ENCODE measurements at places on chromosomes 13 and 19.

- no peak for DNase-seq
These were observed 178.6 kb downstream of the SHISA2 start for GRCh38 chr13:25873242-25873612.

DNA sequence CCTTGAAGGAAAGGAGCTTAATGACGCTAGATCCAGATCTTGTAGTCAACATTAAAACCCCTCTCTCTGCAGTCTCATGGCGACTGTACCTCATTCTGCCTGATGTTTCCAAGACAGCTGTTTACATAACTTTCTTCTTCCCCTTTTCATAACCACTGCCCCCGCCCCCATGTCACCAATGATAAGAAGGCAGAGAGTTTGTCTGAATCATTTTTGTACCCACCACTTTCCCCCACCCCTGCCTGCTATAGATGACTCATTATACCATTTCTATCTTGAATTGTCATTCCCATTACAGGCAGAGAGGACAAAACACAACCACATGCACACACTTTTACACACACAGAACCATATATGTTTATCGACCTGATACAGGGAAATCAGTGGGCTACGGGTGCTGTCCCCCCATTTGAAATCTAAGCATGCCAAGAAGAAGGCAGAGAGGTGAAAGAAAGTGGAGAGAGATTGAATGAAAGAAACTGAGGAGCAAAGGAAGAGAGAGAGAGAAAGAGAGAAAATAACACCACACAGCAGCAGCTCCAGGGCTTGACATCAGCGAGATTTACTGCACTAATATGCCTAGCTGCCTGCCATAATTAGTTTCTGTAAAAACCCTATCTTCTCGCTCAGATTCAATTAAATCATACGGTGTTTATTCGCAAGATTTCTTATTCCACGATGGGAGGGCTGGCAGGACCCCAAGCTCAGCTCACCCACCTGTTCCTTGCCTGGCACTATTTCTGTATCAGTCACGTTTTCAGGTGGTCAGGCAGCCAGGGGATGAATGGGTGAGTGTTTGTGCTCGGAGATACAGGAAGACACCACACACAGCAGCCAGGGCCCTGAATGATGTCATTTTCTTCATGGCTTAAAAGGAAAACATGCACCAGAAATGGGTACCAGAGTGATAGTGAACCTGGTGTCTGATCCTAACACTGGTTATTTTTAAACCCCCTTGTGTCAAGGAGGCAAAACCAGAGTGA is 114.3 kb upstream of the SERP2 start:
- DNase-seq = peak; percentile 62

GRCh38 chr13:96104516-96104915 is 14.6 kb downstream of the HS6ST3 start:
- DNase-seq = no peak

DNA sequence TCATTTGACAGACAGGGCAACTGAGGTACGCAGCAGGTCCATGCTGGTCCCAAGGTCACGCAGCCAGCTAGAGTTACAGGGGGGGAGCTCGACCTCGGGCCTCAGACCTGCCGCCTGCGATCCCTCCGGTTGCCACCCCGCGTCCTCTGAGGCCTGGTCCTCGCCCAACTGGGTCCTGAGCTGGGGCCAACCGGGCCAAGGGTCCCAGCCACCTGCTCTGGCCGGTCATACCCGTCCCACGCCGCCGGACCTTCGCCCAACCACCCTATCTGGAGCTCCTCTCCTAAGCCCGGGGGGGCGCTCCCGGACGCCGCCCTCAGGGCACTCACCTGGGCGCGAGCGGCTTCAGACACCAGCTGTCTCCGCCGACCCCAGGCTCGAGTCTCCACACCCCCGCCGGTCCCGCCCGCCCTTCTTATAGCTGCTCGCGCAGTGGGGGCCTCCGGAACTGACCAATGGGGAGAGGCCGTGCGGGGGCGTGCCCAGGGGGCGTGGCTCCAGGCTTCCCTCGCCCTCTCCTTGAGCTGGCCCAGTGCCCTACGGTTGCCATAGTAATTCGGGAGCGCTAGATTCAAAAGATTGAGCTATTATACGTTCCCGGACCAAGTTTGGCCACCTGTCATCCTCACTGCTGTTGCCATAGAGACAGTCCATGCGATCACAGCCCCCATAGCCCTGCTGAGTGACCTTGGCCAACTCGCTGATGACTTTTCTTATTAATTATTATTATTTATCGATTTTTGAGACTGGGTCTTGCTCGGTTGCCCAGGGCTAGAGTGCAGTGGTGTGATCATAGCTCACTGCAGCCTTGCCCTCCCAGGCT is at the start of gene PLIN5:
Gene PLIN5, minus strand, starts transcription at position 389 of the 823 bp plus-strand sequence. CDS start 1,150 bp downstream, outside the sequence.
- peak; percentile 65 for DNase-seq

DNA sequence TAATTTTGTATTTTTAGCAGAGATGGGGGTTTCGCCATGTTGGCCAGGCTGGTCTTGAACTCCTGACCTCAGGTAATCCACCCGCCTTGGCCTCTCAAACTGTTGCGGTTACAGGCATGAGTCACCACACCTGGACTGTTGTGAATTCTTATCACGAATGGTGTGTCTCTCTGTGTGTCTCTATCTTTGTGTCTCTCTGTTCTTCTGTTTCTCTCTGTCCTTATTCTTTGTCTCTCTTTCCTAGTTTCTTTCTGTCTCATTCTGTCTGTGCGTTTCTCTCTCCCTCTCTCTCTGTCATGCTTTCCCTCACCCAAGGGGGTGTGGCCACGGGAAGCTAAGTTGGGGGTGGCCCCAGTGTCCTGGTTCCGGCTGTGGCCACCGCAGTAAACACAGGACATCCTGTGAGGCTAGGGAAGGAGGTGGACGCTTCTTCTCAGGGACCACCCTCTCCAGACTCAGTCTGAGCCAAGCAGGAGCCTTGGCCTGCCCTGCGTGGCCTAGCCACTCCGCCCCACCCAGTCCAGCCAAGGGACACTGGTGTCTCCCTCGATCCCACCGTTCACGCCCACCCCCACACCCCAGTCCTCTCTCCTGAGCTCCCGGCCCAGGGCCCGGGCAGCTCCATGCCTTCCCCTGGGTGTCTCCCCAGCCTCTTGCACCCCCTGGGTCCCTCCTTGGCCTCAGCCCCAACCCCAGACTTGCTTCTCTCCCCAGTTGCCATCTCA is 3.9 kb upstream of the PRX start:
- DNase-seq = peak; percentile 71

DNA sequence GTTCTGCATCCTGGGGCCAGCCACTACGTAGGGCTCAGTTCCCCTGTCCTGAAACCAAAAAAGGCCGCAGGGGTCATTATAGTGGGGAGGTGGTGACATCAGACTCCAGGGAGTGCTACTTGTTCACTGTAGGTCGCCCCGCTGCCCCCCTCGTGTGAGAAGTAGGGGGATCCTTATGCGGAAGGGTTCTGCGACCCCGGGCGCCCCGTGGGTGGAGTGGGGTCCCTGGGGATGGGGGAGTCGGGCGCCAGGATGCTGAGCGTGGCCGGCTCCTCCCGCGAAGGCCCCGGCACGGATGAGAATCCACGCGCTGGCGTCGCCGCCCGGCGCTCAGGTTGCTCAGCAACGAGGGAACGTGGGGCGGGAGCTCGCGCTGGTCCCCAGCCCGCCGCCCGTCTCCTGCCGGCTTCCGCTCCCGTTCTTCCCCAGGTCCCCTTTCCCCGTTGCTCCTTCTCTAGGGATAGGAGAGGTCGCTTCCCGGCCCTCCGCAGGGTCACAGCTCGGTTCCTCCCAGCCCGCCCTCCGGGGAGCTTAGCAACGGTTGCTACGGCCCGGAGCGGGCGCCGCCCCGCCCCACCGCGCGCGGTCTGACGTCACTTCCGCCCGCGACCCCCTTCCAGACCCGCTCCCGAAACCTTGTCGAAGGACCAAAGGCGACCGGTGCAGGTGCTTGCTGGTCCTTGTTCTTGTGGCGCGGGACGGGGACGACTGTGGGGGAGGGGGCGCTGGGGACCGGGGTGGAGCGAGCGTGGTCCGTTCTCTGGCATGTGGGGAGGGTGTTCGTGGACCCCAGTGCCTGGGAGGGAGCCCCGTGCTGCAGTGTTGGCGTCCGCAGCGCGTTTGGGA is at the start of gene NAT14:
Gene NAT14, plus strand, starts transcription at position 596 of the 846 bp plus-strand sequence. CDS start 521 bp downstream, outside the sequence.
- DNase-seq = peak; percentile 74

- DNase-seq = peak; percentile 98
These were observed 47.7 kb upstream of the USPL1 start for GRCh38 chr13:30569901-30570576.

DNA sequence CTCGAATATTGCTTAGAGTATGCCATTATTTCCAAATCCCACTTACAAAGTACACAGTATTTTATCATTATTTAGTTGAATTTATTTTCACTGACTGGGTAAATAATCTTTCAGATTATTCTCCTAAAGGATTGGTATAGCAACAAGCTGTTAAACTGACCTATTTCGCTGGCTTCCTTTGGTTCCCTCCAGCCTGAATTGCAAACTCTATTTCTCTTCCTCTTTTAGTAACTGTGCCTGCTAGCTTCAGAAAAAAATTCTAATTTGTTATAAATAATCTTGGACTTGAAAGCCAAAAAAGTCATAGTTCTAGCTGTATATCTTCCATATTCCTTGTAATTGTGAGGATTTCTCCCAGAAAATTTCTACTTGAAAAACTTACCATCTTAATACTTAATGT is 15.0 kb upstream of the CCNA1 start:
- no peak for DNase-seq

DNA sequence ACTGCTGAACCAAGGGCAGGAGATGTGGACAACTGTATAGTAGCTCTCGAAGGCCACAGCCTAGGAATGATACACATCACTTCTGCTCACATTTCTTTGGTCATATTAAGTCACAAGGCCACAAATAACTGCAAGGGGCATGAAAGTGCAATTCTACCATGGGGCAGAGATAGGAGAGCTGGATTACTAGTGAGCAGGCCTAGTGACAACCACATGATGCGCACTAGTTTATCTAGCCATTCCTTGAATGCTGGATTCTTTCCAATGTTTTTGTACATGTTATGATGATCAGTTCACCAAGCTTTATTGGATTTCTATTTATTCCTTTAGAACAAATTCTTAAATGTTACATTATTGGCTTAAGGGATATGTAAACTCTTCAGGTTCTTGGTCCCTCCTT is 100.7 kb downstream of the MIPEP start:
- no peak for DNase-seq

DNA sequence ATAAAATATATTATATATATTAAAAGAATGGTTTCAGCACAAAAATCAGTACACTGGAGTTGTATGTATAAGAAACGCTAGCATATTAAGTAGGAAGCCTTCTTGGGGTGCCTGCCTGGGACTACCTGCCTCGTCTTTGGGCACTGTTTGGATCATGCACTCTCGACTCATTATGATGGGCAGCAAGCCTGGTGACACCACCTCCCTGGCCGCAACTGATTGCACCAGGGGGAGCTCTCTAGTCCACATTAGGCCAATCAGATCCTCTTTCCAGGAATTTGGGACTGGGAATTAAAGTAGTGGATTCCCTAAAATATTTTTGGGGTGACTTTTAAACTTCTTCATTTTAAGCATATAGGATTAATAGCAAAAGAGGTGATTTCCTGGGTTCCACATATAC is 56.0 kb upstream of the RGCC start:
- DNase-seq = peak; percentile 11

DNA sequence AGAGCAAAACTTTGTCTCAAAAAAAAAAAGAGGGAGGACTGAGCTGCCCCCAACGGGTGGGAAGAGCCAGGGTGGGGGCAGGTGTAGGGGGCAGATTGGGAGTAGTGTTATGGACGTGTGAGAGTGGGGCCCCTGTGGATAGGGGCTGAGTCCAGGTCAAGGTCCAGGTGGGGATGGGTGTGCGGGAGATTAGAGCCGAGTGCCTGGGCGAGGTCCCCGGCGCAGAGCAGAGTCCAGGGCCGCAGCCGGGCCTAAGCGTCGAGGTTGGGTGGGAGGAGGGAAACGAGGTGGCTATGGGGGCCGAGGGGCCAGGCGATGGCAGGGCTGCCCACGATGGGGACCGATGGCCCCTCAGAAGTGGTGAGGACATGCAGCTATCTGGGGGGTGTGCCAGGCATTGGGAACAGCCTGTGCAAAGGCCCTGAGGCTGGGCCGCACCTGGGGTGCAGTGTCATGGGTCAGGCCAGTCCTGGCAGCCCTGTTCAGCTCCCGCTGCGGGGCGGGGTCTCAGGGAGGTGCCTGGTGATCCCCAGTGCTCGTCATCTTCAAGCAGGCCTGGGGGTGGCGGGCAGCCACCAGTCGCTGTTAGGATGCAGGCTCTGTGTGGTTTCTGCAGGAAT is 12.3 kb upstream of the MISP start:
- DNase-seq = no peak

Data from ELR (cell line).